CD4-positive, alpha-beta T cell treated with Interleukin-21 for 1 hour (primary cell): ENCODE measurements at places on chromosomes 1 and 21.

GRCh38 chr21:43287111-43287760 is 118.4 kb downstream of the CRYAA start:
- no peak for DNase-seq

- DNase-seq = no peak
Measured at GRCh38 chr1:26907071-26907917, 6.5 kb downstream of the NR0B2 start.

DNA sequence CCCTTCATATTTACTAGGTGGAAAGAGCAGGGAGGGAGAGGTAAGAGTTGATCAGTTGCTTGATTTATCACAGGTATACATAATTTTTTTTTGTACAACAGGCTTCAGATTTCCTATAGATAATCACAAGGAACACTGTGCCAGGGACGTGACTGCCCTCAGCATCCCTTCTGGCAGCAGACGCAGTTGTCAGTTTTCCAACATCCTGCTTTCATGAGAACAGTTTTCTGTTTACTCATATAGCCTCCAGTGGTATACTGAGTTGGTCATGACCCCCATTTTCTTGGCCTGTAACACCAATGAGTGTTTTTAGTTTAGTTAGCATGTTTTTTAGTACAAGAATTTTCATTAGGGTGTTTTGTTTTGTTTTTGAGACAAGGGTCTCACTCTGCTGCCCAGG is 37.9 kb upstream of the PTPRF start:
- DNase-seq = no peak

- DNase-seq = no peak
Measured at GRCh38 chr1:164725401-164725800, 166.4 kb downstream of the PBX1 start.

- DNase-seq = no peak
Measured at GRCh38 chr1:8598060-8598724, 219.2 kb downstream of the RERE start.
